Psoas muscle (tissue), 8 donors: ENCODE measurements at places on chromosomes 4 and X. TPM values are rescaled to one million over a fixed set of nuclear protein-coding genes. Genes with fewer than 3 reads are reported as not detected.

- no peaks in the 10 kb centered on the region for H3K4me1 ChIP-seq
- H3K36me3 ChIP-seq: no peaks in the 10 kb centered on the region
- no peaks in the 10 kb centered on the region for H3K27me3 ChIP-seq
- no peak for DNase-seq
These were observed 147.5 kb upstream of the SMIM31 start for GRCh38 chr4:164606478-164606877.

DNA sequence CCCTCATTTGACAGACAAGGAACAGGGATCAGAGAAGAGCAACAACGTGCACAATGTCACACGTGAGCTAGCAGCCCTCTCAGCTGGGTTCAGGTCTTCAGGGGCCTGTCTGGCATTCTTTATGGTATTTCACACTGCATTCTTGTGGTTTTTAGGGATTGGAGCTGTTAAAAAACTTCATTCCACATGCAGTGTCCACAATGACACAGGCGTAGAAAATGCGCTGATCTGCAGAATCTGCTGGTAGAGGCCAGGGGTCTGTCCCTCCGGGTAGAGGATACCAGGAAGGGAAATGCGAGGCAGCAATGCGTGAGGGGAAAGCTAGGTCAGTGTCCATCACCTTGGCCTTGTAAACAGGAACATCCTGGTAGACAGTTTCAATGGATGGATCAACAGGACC is 36.6 kb downstream of the MAP7D3 start:
- H3K27me3 ChIP-seq: no peaks in the 10 kb centered on the region
- H3K4me3 ChIP-seq: no peak overlapping the region
- no peaks in the 10 kb centered on the region for H3K4me1 ChIP-seq
- no peak for DNase-seq

DNA sequence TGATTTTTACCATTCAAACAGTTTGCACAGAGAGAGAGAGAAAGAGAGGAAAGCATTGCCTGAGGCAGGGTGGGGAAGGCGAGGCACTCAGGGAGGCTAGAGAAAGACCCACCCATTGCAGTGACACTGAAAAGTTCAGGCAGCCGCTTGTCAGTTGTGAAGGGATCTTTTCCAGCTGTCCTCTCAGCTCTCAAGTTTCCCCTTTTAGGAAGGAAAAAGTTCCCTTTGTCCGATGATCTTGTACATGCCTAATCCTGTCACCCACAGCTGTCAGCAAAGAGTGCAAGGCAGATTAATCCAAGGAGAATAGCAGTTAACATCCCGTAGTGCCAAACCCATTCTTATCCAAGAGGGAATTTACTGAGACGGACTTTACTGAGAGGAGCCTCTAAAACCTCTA is 255.0 kb downstream of the MAGEB5 start:
- H3K36me3 ChIP-seq: no peaks in the 10 kb centered on the region
- no peak overlapping the region for H3K27ac ChIP-seq
- no peaks in the 10 kb centered on the region for H3K4me1 ChIP-seq

GRCh38 chr4:107577743-107578142 is 142.3 kb downstream of the PAPSS1 start:
- no peak overlapping the region for H3K27ac ChIP-seq
- no peaks in the 10 kb centered on the region for H3K36me3 ChIP-seq
- no peak overlapping the region for H3K4me3 ChIP-seq
- no peaks in the 10 kb centered on the region for H3K4me1 ChIP-seq
- no peaks in the 10 kb centered on the region for H3K27me3 ChIP-seq

DNA sequence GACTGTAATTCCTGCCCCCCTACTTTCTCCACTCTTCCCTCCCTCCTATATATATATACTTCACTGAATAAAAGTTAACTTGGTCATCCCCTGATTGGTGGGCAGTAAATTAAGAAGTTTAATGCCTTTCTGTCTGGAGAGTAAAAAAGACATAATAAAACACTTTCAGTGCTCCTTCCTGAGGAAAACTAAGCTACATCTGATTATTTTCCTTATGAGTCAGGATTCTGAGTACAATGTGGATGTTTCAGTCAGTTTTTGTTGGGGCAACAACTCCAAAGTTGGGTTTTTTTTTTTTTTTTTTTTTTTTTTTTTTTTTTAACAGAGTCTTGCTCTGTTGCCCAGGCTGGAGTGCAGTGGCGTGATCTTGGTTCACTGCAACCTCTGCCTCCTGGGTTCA is 22.0 kb upstream of the SUPT20HL2 start:
- no peaks in the 10 kb centered on the region for H3K36me3 ChIP-seq
- H3K27me3 ChIP-seq: no peaks in the 10 kb centered on the region
- no peak overlapping the region for H3K27ac ChIP-seq
- DNase-seq: no peak
- no peak overlapping the region for H3K4me3 ChIP-seq

DNA sequence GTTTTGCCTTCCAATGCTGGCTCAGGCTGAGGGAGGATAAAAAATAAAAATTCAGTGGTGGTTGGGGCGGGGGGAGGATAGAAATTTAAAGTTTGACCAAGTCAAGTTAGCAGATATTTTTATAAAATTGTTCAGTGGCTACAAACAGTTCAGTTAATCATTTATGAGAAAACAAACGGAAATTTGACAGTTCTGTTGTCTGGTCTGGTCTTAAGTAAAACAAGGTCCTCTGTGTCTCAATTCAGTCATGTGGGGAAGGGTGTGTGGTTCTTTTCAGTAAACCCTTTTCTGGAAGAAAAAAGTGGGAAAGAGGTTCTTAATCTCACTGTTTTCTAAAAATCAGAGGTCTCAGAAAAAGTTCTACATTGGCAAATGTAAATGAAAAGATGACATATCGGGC is 409.1 kb upstream of the SPANXN4 start:
- H3K27me3 ChIP-seq: no peaks in the 10 kb centered on the region
- H3K4me3 ChIP-seq: no peak overlapping the region
- H3K4me1 ChIP-seq: no peaks in the 10 kb centered on the region
- H3K27ac ChIP-seq: no peak overlapping the region
- H3K36me3 ChIP-seq: no peaks in the 10 kb centered on the region
- no peak for DNase-seq

DNA sequence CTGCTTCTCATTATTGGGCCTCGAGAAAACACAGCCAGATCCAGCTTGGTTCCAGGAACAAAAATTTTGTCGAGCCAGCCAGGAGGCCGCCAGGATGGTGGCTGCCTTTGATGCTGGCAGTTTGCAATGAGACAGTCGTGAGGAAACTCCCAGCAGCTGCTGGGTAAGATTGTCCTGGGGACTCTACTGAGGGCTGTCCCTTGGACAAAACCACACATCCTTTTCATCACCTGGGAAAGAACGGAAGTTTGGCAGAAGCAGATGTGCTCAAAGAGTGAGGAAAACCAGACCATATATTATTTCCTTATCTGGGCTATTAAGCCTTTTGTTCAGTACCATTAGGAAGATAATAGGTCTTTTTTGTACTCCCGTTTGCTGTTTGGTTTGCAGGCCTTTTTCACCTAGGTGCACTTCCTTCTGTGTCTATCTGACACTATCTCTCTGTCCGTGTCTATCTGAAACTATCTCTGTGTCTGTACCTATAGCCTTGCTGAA is 13.4 kb upstream of the PAPSS1 start:
- no peaks in the 10 kb centered on the region for H3K36me3 ChIP-seq
- no peak for DNase-seq
- no peak overlapping the region for H3K4me3 ChIP-seq
- no peaks in the 10 kb centered on the region for H3K27me3 ChIP-seq
- H3K27ac ChIP-seq: no peak overlapping the region

- H3K4me1 ChIP-seq: peaks cover 28% of the 10 kb centered on the region
- no peak for DNase-seq
These were observed 658 bp downstream of the SCOC start for GRCh38 chr4:140374130-140374477.

DNA sequence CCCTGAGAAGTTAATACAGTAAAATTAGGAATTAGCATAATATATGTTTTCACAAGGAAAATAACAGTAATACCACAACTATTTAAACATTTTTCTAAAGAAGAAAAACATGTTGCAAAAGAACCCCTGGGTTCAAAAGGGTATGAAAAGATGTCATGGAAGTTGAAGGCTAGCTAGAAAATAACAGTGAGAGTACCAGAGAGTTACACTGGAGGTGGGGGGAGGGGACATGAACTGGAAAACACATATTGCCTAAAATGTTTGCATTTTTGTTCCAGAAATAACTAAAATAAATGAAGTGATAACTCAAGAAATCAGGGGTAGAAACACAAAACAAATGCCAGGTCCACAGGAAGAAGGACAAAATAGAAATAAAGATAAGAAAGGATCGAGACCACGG is 336.6 kb upstream of the MAD2L1 start:
- no peak overlapping the region for H3K27ac ChIP-seq
- H3K36me3 ChIP-seq: no peaks in the 10 kb centered on the region
- H3K4me1 ChIP-seq: no peaks in the 10 kb centered on the region
- no peaks in the 10 kb centered on the region for H3K27me3 ChIP-seq
- DNase-seq: no peak

GRCh38 chr4:185955826-185956543 is 113.0 kb upstream of the TLR3 start:
- H3K27me3 ChIP-seq: no peaks in the 10 kb centered on the region
- H3K27ac ChIP-seq: no peak overlapping the region
- no peaks in the 10 kb centered on the region for H3K36me3 ChIP-seq
- no peaks in the 10 kb centered on the region for H3K4me1 ChIP-seq
- DNase-seq: no peak

DNA sequence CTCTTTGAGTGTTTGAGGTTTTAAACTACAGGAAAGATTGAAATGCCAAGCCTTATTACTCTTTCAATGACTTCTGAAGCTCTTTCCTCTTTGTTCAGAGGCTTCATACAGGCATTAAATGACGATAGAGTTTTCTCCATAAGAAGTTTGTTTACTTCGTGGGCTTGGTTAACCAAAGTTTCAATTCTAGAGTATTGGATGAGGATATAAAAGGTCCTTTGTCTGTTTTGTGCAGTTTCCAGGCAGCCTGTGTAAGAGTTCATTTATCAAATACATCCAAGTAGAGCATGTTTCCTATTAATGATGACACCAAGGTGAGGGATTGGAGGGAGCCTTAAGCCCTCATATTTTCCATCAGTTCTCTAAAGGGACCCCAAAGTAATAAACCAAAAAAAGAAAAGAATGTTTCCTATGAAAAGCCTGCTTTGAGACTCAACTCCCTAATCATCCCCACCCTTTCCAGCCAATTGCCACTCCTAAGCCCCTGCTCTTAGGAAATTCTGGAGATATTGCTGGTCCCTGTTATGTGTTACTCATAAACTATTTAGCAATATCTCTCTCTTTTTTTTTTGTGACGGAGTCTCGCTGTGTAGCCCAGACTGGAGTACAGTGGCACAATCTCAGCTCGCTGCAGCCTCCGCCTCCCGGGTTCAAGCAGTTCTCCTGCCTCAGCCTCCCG is 106.2 kb upstream of the IL13RA1 start:
- H3K27me3 ChIP-seq: no peaks in the 10 kb centered on the region
- H3K4me3 ChIP-seq: no peak overlapping the region
- H3K36me3 ChIP-seq: no peaks in the 10 kb centered on the region
- H3K27ac ChIP-seq: no peak overlapping the region

The TXK gene
- not detected for total RNA-seq

The SPANXC gene
- not detected for total RNA-seq

The RIPPLY1 gene
- total RNA-seq: not detected

The PDGFRA gene
- total RNA-seq: 23.4 TPM

The TLR8 gene
- 0.57 TPM for total RNA-seq

The ESX1 gene
- not detected for total RNA-seq
